ENCODE measurements at places on chromosomes 16 and 17.
A peak's percentile ranks its signal among the peaks of the same experiment; 100 is the strongest.

- no peak for DNase-seq
Measured at GRCh38 chr16:9820476-9821246, 361.6 kb downstream of the GRIN2A start.

GRCh38 chr16:4232541-4233386, 9.1 kb downstream of the SRL start:
- no peak for DNase-seq

- DNase-seq: no peak
Measured at GRCh38 chr16:50291719-50292565, 25.6 kb downstream of the ADCY7 start.

DNA sequence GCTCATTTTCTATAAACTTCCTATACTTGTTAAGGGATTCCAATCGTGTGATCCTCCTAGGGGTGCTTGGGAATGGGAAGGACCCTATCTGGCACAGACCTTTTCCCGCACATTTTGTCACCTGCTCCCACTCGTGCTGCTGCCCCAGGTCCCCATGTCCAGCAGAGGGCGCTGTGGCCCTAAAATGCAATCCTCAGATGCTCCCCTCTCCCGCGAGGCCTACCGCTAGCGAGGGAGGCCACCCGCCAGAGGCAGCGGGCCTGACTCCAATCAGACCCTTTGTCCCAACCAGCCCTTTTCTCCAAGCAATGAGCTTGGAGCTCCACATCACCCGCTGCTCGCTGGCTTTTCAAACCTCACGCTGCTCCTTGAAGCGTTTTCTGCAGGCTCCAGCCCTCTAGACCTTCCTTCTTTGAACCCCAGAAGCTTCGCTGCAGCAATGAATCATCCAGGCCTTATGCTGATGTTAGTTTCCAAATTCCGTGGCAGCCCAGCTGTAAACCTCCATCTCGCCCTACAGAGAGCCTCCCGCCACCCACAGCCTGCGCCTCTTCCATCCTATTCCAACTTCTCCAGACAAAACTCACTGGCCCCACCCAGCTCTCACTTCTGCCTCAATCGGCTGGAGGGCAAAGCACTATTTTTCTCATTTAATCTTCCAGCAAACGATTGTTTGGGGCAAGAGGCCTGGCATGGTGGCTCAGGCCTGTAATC, 23.6 kb upstream of the FZD2 start:
- peak; percentile 84 for DNase-seq

DNA sequence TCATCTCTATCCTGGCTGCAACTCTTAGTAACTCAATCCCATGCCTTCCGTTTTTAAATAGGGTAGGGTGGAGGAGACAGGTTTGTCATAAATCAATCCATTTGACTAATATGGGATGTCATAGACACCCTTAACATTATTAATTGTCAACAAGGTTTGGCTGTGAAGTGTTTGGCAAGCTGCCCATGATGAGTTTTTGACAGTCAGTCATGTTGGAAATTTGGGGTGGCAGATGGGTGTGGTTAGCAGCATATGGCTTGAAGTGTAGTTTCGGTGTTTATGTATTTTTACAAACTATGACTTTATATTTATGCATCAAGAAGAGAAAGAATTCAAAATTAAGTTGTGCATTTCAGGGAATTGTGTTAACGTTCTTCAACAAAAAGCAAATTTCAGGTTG, 221.8 kb upstream of the CDH5 start:
- DNase-seq: no peak

GRCh38 chr17:66387392-66387981, 85.1 kb downstream of the PRKCA start:
- DNase-seq: no peak

DNA sequence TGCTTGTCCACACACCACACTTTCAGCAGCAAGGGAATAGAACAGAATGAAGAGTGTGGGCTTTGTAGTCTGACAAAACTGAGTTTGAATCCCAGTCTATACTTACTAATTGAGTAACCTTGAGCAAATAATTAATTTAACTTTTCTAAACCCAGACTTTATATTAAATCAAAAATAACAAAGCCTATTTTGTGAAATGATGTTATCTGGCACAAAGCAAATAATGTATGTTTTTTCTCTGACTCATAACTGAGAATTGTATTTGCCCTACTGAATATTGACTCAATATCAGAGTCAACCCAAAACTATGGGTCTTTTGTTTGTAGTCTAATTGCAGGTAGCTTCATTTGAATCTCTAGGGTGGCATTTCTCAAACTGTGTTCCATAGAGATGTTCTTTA, 77.9 kb upstream of the TANC2 start:
- DNase-seq: no peak

All from activated T-cell treated with anti-CD3 and anti-CD28 coated beads, Interleukin-2, amount 50 U/mL, for 4 hours (primary cell).